ENCODE measurements at places on chromosomes 5 and 9. TPM values are rescaled to one million over a fixed set of nuclear protein-coding genes. Genes with fewer than 3 reads are reported as not detected.
A peak's percentile ranks its signal among the peaks of the same experiment; 100 is the strongest.

GRCh38 chr5:61215996-61216395 lies 53.7 kb upstream of the SMIM15 start:
- no peak for DNase-seq

DNA sequence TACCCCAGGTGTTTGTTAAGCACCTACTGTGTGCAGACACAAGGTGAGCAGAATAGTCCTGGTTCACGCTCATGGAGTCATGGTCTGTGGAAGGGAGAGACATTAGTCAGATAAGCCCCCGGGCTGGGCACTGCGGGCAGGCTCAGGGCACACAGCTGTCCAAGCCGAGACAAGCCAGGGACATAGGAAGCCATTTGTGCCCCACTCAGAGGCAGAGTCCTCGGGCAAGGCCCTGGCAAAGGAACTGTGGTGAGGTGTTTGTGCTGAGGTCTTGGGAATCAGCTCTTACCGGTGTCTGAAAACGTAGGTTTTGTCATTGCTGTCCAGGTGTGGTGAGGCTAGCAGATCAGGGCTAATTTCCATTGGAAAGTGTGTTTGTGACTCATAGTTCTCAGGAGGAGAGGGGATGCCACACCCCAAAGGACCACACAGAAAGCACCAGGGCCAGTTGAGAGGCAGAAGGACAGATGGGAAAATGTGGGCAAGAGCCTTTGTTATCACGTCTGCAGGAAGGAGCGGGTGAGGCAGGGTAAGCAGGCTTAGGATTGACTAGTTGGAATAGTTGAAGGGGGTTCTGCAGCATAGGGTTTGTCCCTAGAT lies 46.1 kb upstream of the NEURL1B start:
- DNase-seq, result no peak

- DNase-seq, result no peak
Observed at GRCh38 chr9:79581794-79582193, 10.0 kb downstream of the TLE4 start.

- no peak for DNase-seq
Observed at GRCh38 chr5:171543148-171543815, 123.8 kb downstream of the FGF18 start.

- DNase-seq, result no peak
Observed at GRCh38 chr5:130720355-130720754, 444.7 kb downstream of the HINT1 start.

DNA sequence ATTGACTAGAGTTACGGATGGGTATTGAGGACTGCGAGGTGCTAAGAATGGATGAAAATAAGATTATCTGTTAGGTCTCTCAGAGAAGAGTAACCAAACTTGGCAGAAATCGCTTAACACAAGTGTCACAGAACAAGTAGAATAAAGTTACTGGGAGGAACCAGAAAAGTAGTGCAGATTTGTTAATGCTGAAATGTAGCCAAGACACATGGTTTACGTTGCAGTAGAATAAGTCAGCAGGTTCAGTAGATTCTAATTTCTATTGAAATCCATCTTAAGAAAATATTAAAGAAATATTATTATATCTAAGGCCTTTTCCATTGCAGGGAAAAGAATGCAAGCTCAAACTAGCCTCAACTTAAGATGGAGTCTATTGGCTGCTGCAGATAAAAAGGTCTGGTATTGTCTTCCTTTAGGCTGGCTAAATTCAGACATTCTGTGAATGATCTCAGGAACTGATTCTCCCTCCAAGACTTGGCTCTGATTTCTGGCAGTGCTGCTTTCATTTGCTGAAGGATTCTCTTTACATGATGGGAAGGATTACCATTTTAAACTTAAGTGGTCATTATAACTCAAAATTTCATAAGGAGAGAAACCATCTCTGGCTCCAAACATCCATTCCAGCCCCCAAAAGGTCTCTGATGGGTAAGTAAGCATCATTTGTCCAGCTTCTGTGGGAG lies 314.9 kb downstream of the MARCHF11 start:
- no peak for DNase-seq

GRCh38 chr9:115146581-115147021 lies 28.6 kb upstream of the TNC start:
- DNase-seq, result peak; percentile 44

DNA sequence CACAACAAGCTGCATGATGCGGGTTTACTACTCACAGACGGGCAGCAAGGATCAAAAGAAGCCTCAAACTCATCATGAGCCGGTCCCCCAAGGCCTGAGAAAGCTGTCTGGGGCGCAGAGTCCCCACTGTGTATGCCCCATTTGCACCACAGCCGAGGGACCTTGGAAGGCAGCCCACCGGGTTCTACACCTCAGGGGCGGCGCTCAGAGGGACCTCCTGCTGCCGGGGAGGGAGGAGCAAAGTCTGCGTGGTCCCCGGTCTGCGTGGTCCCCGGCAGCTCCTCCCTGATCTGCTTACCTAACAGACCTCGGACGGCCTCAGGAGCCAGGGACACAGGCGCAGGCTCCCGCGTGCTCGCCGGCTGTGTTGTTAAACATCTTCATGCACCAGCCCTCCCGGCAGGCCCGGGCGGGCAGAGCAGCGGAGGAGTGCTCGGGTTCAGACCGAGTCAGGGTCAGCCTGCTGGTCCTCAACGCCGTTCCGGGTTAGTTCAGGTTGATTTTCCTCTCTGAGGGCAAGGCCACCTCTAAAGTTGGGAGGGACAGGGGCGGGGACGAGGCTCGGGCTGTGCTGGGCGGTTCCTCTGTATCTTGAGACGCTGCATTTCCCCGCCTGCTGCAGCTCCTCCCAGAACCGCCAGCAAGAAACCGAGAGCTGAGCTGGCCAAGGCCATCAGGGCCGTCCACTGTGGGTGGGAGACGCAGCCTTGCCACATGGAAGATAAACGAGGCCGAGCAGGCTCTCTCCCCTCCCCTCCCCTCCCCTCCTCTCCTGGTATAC lies 74.6 kb downstream of the MRPL36 start:
- peak; percentile 36 for DNase-seq

DNA sequence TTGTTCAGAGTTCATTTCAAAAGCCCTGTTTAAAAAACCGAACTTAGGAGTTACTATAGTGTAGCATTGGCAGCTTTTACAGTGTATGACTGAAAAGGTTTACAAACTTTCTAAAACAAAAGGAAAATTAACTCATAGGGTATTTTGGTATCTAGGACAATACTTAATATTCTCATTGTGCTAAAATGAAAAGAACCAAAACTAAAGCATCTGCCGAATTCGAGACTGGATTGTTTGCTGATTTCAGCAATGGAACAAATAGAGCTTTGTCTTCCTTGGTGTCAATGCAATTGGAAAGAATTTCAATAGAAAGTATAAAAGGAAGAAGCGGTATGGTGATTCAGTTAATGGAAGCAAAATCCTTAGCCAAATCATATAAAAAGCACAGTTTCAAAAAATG lies 254.1 kb downstream of the SLF1 start:
- no peak for DNase-seq

DNA sequence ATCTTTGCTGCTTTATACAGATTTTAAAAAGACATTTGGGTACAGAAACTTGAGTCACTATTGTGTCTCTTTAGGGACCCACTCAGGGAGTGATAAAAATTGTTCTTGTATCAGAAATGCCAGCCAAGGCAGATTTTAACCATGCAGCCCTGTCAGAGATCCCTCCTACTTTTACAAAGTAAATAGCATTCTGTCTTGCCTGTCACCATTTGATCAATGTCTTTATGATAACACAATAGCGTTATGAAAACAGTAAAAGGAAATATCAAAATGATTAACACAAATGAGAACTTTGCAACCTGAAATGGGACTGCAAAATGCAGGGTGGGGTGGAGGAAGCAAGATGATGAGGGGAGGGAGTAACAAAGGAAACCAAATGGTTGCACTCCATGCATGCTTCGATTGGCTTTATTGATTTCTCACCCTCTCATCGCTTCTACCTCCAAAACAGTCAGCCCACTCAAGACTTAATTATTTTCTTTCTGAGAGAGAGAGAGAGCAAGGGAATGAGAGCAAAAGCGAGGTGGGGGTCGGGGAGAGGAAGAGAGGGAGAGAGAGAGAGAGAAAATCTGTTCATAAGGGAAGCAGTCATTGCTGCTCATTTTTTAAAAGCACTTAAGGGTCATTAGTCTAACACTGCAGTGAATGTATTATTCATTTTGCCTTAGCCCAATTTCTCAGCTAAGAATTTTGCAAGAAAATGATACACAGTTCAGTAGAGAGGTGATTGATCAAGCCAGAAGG lies 576.5 kb downstream of the CSNK1G3 start:
- no peak for DNase-seq

GRCh38 chr9:7452378-7452777 lies 347.2 kb downstream of the DMAC1 start:
- no peak for DNase-seq

DNA sequence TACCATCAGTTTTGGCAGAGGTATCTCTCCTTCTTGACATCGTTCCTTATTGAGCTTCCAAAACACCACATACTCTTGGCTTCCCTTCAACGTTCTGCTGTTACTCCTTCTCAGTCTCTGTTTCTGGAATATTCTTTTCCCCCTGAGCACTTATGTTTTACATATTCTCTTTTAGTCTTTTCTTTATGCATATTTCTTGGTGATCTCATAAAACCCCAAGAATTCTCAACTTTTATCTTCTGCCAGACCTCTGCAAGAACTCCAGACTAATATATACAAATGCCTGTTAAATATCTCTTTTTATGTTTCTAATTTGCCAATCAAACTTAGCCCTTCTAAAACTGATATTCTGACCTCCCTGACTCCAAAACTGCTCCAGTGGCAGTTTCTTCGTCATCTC lies 453.4 kb upstream of the CTNND2 start:
- DNase-seq, result no peak

- DNase-seq, result no peak
Observed at GRCh38 chr5:31300501-31300900, 107.0 kb downstream of the CDH6 start.

DNA sequence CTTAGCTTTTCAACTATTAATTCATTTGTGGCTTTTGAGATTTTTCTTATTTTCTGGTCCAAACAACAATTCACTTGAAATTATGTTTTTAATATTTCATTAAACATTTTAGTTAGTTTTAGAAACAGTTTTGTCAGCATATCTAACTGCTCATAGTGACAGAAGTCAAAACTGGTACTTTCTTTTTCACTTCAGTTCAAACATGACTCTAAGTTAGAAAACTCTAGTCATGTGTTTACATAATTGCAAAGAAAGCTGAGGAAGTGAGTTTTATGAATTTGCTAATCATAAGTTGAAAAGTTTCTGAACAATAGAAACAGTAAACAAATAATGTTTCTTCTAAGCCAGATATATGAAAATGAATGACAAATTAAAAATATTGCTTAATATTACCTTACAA lies 1931.0 kb downstream of the EFNA5 start:
- DNase-seq, result no peak

DNA sequence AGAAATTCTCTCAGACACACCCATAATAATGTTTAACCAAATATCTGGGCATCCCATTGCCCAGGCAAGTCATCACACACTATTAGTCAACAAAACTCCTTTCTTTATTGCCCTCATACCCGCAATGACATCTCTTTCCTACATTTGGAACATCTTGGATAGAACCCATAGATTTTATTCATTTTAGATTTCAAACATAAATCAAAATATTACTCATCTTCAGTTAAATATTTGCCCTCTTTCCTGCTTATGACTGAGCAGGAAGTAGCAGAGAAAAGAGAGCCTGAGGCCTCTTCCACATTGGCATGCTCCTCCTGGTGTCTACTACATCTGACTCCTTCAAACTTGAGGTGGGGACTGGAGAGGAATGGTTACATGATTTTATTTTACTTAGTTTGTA lies 592.0 kb downstream of the CHSY3 start:
- no peak for DNase-seq

GRCh38 chr9:131287359-131287758 lies 2.2 kb upstream of the PLPP7 start:
- no peak for DNase-seq

DNA sequence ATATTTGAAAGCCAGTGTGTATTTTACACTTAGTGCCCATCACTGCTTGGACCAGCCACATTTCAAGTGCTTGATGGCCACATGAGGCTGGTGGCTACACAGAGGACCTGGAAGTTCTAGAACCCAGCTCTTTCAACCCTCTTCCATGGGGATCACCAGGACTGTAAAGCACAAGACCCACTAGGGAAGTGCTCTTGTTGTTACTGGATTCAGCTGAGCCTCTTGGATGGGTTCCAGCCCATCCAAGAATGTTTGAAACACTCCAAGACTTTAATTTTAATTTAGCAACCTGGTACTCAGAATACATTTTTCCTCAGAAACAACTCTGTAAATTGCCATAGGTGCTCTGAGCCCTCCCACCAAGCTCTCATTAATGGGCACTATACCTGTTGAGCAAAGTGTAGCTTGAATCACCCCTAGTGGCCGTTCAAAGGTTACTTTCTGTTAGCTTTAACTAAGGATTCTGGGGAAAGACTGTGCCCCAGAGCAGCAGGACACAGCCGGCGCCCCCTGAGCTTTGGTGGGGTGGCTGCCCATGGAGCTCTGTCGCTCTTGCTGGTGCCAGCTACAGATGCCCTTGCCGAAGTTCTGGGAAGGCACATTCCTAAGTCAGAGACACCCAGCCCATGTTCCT lies 212.4 kb downstream of the HSD17B3 start:
- no peak for DNase-seq

The SH2D3C gene
- total RNA-seq, result 15.7 TPM

The CATSPER3 gene
- total RNA-seq, result 0.99 TPM

The DNAI1 gene
- total RNA-seq, result not detected

The NEUROG1 gene
- not detected for total RNA-seq
